ENCODE measurements at places on chromosomes 12 and 14.
A peak's percentile ranks its signal among the peaks of the same experiment; 100 is the strongest.

DNA sequence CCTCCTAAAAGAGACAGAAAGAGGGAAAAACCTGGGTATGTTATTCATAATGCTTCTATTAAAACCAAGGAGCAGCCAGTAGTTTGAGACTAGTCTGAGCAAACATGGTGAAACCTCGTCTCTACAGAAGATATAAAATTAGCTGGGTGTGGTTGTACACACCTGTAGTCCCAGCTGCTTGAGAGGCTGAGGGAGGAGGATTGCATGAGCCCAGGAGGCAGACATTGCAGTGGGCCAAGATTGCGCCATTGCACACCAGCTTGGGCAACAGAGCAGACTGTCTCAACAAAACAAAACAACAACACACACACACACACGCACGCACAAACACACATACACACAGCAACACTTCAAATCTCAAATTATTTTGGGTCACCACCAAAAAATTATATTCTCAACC, 27.8 kb downstream of the HECTD4 start:
- DNase-seq: no peak

DNA sequence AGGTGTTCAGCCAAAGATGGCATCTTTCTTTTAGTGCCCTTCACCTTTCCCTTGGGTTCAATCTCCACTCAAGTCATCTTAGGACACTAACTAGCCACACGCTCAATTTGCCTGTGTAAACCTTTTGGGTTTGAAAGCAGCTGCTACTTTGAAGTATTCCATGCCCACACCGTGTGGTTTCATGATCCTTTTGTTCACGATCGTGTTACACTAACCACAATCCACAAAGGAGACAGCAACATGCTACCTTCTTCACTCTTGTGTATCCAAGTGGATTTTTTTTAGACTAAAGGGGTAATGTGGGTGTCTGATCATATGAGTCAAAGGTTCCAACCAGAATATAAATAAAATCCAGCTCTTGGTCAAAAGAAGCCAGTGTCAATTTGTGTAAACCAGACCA, 122.7 kb upstream of the FAR2 start:
- no peak for DNase-seq

- peak; percentile 85 for DNase-seq
Measured at GRCh38 chr14:36941783-36942521, 230.5 kb downstream of the SLC25A21 start.

GRCh38 chr12:54230555-54230954, 41.8 kb upstream of the SMUG1 start:
- no peak for DNase-seq

DNA sequence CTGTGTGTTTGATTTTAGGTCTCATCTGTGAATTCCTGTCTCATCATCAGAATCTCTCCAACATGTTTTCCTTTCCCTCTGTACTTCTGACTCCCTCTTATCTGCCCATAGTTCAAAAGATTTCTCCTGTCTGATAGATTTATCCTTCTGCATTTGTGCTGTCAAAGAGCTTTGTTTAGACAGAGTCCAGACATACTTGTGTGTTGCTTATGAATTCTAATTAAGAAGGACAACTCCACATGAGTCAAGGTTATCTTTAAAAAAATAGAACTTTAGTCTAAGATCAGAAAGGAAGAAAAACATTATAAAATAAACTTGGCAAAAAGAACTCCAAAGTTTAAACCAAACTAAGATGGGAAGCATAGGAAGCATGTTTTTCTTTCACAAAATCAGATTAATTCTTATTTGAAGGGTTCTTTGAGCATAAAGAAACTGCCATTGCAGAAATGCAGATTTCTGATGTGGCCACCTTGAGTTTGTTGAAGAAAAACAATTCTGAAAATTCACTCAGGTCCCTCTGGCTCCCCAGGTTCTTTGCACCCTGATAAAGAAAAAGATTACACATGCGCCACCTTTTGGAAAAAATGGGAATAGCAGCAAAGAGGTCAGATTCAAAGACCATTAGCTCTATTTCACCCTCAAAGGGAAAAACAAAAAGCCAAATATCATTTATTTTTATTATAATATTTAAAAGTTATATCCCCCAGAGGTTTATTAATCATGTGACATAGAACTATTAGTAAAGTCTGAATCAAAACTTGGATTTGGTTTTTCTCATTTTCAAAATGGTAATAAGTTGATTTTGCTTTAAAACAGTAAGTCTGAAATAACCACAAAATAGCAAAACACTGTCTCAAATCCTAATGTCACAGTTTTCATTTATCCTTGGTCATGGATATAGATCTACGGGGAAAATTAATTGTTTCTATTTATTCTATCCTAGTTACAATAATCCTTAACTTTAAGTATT, 143.7 kb upstream of the DCN start:
- DNase-seq: peak; percentile 70

DNA sequence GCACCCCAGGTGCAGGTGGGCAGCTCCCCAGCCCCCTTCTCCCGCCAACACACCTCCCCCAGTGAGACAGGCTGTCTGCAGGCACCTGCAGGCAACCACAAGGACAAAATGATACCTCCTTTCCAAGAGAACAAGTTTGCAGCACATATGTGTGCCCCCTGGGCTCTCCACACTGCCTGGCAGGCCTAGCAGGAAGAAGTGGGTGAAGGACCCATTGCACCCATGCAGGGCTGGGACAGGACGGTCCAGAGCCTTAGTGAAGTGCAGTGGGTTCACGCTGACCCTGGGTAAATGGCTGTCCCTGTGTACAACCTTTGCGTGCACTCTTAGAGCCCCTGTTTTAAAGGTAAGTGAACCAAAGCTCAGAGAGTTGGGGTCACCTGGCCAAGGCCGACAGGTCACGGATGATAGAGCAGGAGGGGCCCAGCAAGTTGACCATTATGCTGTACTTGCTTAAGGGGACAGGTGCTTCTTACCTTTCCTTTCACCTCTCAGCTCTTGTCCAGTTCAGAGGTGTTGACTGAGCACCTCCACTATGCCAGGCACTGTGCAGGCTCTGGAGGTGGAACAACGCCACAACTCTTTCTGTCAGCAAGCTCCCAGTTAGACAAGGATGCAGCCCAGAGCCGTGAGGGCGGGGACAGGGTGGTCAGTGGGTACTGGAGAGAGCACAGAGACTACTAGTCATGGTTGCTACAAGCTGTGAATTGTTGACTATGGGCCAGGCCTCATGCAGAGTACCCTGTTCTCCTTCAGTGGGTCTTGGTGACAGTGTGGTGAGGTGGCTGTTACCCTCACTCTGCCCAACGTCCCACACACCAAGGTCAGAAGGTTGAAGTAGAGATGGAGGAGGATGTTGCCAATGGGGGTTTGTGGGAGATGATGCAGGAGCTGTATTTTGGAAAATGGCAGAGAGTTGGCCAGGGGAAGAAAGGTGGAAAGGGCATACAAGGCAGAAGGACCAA, 125.9 kb downstream of the PAPOLA start:
- DNase-seq: no peak

DNA sequence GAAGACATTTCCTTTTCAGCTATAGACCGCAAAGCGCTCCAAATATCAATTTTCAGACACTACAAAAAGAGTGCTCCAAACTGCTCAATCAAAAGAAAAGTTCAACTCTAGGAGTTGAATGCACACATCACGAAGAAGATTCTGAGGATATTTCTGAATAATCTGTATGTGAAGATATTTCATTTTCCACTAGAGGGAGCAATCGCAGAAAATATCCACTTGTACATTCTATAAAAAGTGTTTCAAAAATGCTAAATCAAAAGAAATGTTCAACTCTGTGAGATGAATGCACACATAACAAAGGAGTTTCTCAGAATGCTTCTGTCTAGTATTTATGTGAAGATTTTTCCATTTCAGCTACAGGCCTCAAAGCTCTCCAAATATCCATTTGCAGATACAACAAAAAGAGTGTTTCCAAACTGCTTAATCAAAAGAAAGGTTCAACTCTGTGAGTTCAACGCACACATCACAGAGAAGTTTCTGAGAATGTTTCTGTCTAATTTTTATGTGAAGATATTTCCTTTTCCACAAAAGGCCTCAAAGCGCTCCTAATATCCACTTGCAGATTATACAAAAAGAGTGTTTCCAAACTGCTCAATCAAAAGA, 643.8 kb upstream of the ALG10B start:
- peak; percentile 33 for DNase-seq

DNA sequence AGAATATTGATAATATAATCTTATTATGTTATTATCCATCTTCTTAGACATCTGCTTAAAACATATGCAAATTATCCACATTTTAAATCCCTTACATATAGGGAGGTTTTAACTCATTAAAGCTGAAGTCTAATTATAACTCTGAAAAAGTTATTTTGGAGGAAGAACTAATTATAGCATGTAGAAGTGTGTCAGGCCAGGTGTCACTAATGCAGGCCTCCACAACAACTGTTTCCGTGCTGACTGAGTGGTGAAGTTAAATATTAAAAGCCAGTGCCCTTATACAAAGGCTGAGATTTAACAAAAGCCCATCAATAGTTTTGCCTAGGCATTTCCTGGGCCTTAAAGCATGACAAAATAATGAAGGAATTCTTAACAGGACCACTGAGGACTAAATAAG, 157.4 kb downstream of the LRRK2 start:
- DNase-seq: no peak

DNA sequence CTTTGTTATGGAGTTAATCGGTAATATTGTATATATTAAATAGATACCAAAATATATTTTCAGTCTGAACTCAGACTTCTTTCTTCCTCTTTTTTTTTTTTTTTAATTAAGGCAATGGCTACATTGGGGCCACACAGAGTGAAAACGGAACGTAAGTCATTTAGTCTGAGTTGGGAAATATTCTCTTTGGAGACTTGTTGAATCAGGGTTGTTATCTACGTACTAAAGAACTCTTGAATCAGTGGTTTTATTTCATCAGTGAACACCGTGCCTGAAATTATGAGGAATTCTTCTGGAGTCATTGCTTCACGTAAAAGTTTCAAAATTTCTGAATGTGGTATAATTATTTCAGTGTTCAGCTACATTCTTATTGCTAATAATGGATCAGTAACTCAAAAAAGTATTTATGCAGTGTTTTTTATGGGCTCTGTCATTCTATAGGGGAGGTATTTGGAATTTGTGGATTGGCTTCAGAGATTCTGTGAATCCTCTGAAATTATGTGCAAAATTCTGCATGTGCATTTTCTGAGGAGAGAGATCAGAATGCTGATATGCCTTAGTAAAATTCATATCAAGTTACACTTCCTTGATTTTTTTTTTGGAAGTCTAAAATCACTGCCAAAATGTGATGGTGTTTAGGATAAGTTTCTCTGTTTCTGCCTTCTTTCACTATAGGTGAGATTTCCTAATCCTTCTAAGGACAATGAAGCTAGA, 39.6 kb downstream of the BRMS1L start:
- DNase-seq: no peak

DNA sequence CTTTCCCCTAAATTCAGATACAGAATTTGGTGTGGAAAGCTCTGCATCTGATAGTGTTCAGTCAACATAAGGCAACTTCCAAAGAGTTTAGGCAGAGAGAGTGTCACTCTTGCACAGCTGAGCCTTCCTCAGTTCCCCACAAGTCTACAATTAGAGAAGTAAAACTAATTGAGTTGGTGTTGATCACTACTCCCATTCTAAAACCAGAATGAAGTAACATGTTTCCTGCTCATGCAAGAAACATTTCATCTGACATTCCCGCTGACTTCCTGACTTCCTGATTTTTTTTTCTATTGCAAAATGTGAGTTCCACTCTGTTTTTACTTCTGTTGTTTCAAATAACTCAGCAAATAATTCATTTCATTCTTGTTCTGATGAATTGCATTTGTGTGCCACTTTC, 271.0 kb downstream of the ALG10B start:
- no peak for DNase-seq

GRCh38 chr12:69024413-69024812, 91.4 kb upstream of the CPM start:
- no peak for DNase-seq

DNA sequence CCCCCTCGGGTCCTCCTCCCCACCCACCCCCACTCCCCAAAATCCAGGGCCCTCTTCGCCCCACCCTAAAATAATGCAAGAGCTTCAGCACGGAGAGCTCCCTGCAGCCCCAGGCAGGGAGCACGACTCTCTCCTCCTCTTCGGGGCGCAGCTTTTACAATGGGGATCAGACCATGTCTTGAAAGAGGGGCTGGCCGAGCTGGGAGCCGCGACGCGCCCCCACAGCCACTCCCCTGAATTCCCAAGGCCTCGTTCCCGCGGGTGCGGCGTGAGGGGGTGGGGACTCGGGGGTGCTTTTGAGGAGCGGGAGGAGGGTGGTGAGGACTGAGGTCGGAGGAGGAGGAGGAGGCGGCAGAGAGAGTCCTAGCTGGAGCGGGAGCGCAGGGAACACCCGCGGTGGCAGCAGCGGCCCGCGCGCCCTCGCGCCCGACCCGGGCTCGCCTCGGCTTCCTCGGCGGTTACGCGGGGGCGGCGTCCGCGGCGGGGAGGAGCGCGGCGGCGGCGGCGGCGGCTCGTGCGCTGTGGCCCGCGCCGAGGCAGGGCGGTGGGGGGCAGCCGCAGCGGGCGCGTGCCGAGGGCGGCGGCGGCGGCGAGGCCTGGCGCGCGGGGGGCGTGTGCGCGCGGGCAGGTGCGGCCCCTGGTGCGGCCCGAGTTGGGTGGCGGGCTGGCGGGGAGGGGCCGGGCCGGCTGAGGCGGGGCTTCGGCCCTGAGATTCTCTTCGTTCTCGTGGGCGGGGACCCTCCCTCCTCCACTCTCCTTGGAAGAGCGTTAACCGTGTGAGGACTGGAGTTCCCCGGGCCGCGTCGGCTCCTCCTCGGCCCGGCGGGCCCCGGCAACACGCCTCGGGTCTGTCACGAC, at the start of gene ANKS1B:
ANKS1B (minus strand) TSS at position 666 of the 858 bp plus-strand sequence. CDS start 699 bp downstream, outside the sequence.
- peak; percentile 85 for DNase-seq

DNA sequence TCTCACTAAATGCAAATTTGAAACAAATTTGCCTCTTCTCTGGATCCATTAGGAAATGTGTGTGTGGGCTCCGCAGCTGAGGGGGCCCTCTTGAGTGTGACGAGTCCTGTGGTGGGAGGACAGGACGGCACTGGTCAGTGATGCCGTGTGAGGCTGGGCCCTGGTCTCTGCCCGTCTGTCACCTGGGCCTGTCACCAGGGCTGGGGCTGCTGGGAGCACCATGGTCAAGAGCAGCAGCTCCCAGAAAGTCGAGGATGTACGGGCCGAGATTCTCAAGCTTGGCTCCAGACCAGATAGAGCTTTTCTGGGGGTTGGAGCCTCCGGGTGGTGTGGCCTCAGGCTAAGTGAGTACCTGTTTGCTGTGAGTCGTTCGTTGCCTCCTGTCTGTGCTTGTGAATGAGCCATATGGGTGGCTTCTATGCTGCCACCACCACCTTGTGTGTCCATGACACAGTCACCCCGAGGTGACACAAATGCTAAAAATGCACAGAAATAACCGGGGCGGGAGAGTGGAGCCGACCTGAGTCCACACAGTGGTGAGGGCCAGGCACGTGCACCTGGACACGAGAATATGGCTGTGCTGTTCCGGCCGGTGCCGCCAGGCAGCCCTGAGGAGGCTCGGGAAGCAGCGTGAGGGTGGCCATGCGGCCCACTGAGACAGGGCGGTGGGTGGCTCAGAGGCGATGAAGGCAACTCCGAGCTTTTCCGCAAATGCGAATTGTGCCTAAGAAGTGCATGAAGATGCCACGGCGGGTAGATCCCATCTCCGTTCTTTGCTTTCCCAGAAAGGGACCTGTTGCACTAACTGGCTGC, 8.7 kb downstream of the PGAM5 start:
- no peak for DNase-seq

DNA sequence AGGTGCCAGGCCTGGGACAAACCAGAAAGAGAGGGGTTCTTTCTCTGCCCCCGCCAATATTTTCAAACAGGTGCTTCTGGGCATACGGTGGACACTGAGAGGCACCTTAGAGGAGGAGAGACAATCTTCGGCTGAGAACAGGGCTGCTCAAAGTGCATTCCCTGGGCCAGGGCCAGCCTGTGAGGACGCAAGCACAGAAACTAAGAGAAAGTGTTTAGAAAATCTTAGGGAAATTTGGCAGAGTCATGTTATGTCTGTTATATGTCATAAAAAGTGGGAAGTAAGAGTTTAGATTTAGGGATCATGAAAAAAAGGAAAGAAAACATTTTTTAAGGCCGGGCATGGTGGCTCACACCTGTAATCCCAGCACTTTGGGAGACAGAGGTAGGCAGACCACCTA, 83.7 kb downstream of the VWF start:
- DNase-seq: no peak

Data from T47D (cell line).